ENCODE measurements at places on chromosomes 4 and X. TPM values are rescaled to one million over a fixed set of nuclear protein-coding genes. Genes with fewer than 3 reads are reported as not detected.

The ARAP2 gene
- 12.8 TPM for total RNA-seq

- no peak for DNase-seq
Measured at GRCh38 chr4:98744372-98745150, 86.2 kb upstream of the TSPAN5 start.

The GABRG1 gene
- total RNA-seq: not detected

DNA sequence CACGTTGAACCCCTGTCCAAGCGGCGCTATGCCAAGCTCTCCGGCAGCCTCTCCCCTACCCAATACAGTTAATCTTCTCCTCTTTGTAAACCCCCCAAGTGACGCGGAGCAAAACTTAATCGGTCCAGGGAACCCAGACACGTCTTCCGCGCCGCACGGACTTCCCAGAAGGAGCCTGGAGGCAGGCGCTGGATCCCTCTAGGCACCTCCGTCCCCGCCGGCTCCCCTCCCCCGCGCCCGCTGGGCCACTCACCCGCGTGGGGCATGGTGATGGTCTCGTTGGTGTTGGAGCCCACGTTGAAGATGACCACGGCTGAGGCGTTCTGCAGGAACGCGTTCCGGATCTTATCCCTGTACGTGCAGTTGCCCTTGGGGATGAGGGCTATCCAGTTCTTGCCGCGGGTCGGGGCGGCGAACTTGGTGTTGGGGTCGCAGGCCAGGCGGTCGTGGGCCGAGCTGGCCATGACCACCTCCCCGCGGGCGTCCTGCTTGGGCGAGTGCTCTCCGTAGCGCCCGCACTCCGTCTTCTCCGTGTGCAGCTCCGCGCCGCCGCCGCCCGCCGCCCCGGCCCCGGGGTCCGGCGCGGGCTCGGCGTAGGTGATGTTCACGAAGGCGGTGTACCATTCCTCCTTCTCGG is 1.1 kb downstream of the RNF150 start:
- DNase-seq: peak; percentile 82

The ADAM29 gene
- total RNA-seq: not detected

- DNase-seq: no peak
Measured at GRCh38 chrX:10519761-10520160, 100.6 kb downstream of the MID1 start.

DNA sequence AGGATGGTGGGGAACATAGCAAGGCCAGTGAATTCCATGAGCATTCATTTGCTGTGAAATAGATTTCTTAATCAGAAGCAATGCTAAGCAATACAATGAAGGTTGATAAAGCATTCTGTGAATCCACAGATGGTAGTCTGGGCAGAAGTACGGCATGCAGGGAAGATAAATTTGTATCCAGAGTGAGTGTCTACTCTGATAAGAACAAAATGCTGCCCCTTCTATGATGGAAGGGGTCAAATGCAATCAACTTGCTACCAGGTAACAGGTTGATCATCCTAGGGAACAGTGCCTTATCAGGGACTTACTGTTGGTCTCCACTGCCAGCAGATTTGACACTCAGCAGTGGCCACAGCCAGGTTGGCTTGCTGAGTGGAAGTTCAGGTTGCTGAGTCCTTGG is 189.4 kb downstream of the MAB21L2 start:
- no peak for DNase-seq

The CCDC149 gene
- 36.4 TPM for total RNA-seq

DNA sequence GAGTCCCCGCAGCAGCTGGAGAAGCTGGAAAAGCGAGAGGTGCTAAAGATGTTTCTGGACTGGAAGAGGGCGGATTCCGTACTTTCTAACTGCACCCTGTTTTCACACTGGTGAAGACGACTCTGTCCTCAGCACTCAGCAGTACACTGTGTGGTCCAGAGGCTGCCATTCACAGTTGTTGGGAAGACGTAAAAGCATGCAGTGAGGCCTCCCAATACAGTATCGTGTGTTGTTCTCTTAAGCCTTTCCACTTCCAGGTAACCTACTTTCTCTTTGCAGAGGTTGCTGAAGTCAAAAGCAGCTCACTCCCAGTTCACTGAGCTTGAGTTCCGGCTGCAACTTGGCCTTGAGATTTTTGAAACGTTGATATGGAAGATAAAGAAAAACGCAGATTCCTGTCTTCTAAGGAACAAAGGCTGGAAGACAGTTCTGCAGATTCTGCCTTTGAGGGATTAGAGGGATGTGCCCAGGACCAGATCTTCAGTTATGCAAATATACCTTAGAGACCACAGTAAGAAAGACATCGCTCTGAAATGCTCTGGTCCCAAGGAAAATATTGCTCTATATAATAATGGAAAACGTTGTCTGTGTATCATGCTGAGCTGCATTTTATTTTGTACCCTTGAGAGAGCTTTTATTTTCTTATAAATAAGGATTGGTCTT is 540.9 kb downstream of the TRIML1 start:
- no peak for DNase-seq

GRCh38 chr4:156970501-156971164 is 966 bp downstream of the PDGFC start:
- peak; percentile 87 for DNase-seq

The HNRNPDL gene
- total RNA-seq: 196 TPM

The HS3ST1 gene
- total RNA-seq: 5.4 TPM

DNA sequence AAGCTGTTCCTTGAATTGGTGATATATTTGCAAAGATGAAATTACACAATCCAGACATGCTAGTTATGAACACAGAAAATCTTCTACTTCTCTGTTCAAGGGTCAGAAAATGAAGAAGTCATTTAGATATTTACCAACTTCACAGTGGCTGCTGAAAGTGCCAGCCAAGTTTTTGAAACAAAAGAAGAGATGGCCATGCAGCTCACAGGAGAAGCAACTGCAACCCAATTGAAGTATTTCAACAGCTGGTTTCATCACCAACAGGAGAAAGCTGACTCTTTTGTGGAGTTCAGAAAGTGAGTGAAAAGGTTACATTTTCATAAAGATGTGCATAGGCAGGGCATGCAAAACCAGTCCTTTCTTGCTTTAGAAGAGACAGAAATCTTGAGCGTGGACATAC is 70.1 kb upstream of the LSM6 start:
- no peak for DNase-seq

DNA sequence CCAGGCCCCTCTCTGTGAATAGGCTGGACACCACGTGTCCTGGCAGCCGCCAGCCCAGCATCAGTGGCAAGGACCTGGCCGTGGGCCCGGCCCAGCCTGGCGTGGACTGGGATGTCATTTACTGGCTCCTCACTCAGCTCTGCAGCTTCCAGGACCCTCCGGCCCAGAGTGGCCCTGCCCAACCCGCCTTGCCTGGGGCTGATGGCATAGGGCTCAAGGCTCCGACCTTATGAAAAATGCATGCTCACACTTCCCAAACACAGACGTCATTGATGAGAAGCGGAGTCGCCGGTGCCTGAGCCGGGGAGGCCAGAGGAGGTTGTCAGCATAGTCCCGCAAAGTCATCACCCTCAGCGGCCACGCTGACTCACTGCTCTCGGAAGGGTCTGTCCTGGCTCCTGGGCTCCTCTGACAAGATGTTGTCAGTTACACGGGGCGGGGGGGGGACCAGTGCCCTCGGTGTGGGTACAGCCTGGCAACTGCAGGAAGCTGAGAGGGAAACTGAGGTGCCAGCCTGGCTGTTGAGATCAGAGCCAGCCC is 14.3 kb downstream of the CFAP99 start:
- no peak for DNase-seq

The HHIP gene
- 0.79 TPM for total RNA-seq

DNA sequence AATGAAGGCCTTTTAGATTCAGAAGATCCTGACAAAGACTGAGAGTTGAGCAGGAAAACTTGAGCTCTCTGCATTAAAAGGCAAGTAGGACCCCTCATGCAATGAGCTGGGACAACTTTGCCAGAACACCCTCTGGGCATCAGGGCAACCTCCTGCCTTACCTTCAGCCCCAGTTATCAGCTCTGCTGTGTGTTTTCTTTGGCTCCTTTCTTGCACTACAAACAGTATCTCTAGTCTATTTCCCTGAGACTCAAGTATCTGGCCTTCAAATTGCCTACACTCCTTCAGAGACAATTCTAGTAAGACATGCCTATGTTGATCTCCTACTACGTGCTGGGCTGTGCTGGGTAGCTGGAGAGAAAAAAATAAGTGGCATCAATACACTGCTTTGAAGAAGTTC is 192.2 kb downstream of the MID1IP1 start:
- DNase-seq: no peak

DNA sequence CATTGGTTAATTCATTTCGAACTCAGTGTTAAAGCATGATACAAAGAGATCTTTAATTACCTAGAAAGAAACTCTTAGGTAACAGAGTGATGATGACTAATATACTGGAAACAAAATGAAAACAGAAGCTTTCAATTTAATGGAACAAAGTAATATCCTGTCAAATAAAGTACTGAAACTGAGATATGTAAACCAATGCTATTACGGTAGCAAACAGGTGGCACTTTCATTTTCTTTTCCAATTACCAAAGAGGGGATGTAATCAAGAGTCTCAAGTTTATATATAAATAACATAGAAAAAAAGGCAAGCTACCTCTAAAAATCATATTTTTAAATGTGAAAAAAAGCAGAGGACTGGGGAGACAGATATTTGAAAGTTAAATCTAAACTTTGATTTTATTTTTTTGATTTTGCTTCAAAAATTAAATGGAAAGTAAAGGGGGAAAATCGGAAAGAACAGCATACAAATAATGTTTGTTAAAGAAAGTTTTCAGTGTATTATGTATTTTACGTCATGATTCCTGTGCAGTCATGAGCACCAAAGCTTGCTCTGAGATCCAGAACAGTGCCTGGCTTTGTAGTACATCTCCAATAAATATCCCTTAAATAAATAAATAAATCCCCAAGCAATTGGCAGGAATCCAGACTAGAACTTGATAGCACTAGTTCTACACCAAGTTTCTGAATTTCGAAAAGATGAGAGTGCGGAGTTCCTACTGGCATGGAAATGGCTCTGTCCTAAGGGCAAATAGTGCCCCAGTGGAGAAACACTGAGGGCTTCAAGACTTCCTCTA is 25.0 kb upstream of the RAPGEF2 start:
- DNase-seq: no peak

The HUWE1 gene
- 165 TPM for total RNA-seq

The XAGE2 gene
- not detected for total RNA-seq

DNA sequence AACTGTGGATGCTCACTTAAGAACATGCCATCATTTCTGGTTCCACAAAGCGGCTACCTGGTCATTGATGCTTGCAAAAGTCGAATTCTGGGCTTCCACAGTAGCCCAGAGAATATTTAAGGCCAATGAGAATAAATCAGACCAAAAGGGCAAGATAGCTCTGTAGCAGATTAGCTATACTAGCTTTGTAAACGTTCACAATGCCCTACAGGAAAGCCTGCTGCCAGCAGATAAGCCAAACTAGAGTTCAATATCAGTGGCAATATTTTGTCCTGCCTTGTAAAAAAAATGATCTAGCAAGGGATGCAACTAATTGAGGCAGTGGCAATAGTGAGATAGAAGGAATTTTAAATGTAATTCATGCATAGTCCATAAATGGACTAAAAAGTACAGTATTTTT is 387.7 kb upstream of the TEX13C start:
- DNase-seq: no peak

The SPANXA1 gene
- not detected for total RNA-seq

DNA sequence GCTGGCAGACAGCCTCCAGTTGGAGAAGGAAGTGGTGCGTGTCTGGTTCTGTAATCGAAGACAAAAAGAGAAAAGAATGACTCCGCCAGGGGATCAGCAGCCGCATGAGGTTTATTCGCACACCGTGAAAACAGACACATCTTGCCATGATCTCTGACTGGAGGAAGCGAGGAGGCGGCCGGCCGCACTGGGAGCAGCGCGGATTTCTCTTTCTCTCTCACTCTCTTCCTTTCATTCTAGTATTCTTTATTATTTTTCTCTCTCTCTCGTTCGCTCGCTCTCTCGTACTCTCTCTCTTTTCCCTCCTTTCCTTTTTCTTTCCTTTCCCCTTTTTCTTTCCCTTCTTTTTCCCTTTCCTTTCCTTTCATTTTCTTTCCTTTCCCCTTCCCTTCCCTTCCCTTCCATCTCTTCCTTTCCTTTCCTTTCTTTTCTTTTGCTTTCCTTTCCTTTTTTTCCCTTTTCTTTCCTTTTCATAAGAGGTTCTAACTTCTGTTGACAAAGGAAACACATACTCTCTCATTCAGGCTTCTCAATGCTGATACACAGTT is 1.2 kb downstream of the POU3F4 start:
- DNase-seq: no peak

The CENPVL2 gene
- not detected for total RNA-seq

DNA sequence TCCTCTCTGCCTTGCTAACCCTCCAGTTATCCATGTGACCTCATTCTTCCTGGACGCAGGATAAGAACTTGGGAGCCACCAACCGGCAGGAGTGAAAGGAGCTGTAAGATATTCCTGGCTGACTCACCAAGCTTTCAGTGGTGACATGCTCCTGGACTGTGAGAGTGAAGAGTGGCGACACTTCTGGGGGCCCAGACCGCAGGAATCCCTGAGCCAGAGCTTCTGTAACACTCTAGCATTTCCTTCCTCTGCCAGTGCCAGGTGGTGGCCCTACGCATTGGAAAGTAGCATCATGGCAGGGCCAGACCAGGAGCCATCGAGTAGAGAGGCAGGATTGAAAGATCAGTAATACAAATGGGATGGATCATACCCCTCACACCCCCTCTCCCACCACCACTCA is 474.3 kb downstream of the ACTRT1 start:
- no peak for DNase-seq

DNA sequence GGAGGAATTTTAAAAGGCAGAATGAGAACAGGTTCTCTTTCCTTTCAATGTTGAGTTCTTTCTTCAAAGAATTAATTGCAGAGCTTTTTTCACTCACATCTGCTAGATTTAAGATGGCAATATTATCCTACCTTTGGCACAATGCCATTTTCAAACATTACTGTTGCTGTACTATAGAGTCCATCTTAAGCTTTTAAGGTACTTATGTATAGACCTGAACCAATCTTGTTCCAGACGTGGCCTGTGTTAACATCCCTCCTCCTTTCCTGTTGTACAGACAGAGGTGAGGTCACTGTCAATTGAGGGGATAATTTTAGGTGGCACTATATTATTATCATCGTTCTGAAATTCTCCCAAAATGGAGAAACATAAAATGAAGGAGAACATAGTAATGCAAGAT is 53.0 kb upstream of the MYOZ2 start:
- DNase-seq: no peak

DNA sequence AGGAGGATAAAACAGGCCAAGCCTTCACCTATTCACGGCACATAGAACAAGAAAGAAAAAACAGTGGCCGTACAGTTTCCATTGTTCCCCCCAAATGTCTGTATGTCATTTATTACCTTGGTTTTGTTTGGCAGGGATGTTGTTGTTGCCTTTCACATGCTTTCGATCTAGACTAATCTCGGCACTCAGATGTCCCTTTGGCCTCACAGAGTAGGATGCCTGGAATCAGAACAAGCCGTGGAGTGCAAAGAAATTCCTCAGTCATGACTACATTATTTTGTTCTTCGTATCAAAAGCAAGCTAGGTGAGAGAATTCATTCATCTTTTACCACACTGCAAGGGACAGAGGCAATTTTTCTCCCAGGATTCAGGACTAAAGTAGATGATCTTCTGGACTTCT is 106.9 kb downstream of the SMIM20 start:
- DNase-seq: no peak

GRCh38 chr4:48299560-48299959 is 29.9 kb upstream of the TEC start:
- DNase-seq: no peak
